ENCODE measurements at places on chromosomes 13 and 19.

GRCh38 chr13:77732287-77732686 lies 34.8 kb downstream of the SLAIN1 start:
- no peak for DNase-seq

DNA sequence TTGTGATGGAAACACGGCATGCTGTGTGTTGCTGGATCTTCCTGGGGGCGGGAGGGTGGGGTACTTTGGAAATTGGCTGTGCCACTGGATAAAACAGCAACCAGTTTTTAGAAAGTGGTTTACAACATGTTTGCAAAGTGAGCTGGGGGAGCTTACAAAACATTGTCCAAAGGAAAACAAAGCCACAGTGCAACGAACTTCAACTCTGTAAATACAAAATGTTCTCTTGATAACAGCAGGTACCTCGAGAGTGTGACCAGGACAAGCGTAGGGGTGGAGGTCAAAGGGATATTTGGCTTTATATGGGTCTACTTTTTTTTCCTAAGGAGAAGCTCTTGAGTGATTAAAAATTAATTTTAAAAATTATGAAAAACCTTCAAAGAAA lies 2.5 kb downstream of the IGSF23 start:
- no peak for DNase-seq

GRCh38 chr19:27891411-27891810 lies 1321.5 kb downstream of the UQCRFS1 start:
- no peak for DNase-seq

DNA sequence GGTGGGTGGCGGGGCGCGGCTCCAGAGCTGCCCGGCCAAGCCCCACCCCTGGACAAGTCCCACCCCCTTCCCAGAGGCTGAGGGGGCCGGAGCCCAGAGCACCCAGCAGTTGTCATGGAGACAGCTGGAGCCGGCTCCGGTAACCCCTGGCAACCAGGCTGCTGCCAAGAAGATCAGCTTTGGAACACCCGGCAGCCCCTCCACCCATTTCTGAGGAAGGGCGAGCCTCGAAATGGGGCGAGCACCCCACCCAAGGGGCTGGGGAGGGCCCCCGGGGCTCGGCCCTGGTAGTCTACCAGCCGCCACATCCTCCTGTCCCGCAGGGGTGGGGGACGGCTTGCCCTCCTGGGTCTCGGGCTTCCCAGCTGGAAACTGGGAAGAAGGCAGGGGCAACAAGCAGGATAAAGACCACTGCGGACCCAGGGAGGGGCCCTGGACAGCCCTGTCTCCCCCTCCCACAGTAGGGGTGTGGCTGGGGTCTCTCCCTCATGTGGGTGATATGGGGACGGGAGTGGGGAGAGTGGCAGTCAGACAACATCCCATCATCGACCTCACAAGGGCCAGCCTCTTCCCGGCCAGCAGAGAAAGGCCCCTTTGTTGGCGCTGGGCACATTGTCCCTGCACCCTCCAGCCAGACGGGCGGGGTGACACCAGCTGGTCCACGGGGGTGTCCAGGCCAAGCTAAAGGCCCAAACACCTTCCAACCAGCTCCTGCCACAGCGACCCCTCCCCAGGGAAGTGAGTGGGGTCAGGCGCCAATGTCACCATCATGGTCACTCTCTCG lies 1.5 kb downstream of the CERS1 start:
- DNase-seq = no peak

DNA sequence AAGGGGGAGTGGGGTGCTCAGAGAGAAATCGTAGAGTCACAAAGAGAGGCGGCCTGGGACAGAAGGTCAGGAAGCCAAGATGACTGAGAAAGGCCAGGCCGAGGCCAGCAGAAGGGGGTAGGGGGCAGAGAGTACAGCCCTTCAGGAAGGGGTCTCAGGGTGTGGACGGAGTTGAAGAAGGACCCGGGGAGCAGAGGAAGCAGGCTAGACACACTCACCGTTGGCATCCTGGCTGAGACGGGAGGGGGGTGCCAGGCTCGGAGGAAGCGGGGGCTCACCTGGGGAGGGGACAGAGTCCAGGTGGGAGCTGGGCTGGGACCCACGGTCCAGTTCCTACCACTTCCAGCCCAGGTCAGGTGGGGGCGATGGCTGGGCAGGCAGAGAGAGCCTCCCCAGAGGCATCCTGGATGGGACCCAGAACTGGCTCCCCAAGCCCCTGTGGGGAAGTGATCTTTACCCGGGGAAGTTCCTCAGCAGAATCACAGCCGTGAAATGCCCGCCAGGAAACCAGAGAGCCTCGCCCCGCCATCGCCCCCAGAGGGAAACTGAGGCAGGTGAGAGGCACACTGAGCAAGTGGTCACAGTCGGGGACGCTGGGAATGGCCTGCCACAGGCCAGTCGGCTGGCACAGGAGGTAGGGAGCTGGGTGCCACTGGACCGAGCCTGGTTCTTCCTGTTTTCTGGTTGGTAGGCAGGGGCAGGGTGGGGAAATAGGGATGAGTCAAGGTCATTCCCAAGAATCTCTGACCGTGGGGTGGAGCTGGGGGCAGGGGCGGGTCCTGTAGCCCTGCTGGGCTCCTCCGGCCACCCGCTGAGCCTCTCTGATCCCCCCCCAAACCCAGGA lies 1.4 kb downstream of the MATK start:
- no peak for DNase-seq

DNA sequence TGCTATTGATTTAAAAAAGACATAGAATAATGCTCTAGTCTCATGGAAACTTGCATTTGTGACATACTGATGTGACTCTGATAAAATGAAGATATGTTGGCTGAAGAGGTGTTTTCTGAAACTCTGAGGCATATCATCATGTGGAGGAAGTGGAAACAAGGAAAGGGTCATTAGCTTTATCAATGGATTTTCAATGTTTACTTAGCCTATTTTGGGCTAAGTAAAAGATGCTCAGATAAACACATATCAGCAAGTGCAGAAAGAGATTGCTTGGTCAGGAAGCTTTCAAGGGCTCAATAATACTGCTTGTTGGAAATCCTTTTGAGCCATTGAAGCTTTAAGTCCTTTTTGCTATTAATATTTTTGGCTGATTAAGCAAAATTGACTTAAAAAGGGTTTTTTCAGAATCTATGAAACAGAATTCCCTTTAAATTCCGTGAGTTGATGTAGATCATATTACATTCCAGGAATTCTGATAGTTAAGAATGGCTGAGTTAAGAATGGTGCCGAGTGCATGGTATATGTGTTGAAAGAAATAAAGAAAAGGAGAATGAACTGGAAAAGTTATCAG lies 952.8 kb upstream of the SPRY2 start:
- no peak for DNase-seq

- no peak for DNase-seq
These were observed 1.5 kb downstream of the KISS1R start for GRCh38 chr19:918481-919198.

DNA sequence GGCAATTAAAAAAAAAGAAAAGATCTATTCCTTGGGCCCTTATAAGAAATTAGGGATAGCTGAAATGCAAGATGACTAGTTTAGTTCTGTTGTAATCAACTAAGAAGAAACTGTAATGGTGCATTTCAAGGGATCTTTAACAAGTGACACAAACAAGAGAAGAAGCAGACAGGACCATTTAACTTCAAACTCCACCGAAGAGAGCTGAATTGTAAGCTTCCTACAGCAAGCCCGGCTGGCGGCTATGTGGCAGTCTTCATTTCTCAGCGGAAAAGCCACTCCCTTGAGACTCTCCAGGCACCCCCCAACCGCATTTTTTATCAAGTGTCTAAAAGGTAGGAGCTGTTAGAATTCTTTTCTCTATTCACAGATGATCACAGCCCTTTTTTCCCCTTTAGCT lies 305.2 kb upstream of the ZNF507 start:
- DNase-seq = no peak

GRCh38 chr13:49681842-49682435 lies 9.3 kb downstream of the EBPL start:
- DNase-seq = no peak

DNA sequence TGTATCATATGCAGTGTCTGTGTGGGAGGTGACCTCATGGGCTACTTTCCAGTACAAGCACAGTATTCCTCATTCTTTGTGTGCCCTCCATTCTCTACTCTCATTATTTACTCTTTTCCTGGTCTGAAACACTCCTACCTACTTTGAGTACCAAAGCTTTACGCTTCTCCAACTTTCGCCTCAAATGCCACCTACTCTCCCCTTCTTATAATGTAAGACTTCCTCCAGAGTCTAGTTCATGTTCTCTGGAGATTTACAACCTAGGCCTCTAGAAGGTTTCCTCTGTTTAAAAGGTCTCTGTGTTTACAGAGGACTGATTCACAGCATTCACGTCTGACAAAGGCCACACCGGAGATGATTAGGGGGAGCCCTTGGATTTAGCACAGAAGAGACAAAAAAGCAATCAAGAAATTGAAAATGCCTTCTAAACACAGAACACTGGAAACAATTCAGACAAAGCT lies 302.0 kb downstream of the KLF12 start:
- no peak for DNase-seq

- no peak for DNase-seq
These were observed 31.6 kb upstream of the F7 start for GRCh38 chr13:113073942-113074341.

- no peak for DNase-seq
These were observed 5.2 kb downstream of the FAAP24 start for GRCh38 chr19:32977280-32977679.

DNA sequence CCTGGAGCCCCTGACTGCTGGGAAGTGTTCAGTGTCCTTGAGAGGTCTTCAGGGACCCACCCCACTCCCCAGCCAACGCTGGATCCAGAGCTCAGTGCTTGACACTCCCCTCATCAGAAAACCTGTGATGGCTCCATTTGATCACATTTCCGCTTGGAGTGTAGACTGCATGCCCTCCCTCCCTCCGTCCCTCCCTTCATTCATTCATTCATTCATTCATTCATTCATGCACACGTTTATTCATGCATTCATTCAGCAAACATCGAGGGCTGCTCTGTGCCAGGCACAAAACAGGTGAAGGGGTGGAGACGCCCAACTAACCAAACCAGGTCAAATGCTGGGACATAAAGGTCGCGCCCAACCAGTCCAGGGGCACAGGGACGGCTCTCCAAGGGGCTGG lies 13.7 kb downstream of the PGLS start:
- DNase-seq = no peak

GRCh38 chr13:66323745-66324347 lies 906.3 kb downstream of the PCDH9 start:
- no peak for DNase-seq

- no peak for DNase-seq
These were observed 17.4 kb downstream of the SPART start for GRCh38 chr13:36328821-36329220.
